ENCODE measurements at places on chromosomes 3 and 15.

DNA sequence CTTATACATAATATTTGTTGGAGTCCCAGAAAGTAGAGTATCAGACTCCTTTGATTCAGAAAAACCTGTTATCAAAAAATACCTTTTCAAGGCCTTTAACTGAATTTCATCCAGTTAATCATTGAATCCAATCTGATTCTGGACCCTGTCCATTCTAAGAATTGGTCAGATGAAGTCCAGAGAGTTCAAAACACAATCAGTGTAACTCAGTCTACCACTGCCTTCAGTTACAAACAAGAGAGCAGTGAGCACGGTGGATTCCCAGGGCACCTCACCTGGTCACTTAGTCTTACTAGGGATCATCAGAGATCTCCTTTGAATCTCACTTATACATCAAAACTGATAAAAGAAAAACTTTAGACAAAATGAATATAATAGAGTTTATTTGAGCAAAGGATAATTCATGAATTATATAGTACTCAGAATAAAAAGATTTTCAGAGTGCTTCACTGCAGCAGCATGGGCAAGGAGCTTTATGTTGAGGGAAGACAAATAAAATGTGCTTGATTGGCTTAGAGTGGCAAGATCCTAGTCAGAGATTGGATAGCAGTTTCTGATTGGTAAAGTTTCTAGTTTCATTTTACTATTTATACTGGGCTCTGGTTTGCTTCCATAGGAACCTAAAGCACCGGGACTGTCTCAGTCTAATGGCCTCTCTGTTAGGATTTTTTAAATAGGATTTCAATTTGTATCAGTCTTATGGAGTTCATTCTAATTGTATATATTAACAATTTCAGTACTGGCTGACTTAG lies 474.9 kb upstream of the GOLIM4 start:
- no peak for DNase-seq

DNA sequence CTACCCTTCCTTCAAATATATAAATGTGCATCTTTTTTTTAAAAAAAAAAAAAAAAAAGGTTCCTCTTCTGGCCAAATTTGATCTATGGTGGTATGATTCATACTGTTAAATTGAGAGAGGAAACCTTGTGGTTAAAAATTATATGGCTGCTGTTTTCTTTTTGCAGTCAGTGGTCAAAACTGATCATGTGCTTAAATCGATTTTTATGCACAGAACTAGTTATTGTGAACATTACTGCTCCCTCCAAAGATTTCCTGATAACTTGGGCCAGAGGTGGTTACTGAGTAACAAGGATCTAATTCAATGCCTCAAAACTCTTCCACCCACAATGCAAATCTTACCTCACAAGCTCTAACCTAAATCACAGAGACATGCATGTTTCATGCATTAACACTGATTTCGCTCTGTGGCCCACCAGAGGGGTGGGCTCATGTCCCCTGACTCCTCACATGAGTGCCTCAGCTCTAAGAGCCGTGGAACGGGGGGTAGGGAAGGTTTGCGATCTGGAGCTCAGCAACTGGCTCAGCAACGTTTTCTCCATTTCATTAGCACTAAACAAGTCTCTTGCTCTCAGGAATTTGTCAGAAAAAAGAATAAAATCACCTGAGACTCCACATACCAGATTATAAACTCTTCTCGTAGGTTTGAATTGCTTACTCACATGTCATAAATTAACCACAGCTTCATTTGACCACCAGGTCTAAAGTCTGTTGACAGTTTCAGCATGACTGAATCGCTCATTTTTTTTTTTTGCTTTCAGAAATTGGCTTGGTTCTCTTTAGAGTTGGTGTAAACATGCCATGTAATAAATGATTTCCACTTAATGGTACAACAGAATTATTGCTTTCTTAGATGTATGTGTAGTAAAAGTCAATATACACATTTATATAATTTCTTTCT lies 280.4 kb downstream of the CD47 start:
- DNase-seq = no peak

DNA sequence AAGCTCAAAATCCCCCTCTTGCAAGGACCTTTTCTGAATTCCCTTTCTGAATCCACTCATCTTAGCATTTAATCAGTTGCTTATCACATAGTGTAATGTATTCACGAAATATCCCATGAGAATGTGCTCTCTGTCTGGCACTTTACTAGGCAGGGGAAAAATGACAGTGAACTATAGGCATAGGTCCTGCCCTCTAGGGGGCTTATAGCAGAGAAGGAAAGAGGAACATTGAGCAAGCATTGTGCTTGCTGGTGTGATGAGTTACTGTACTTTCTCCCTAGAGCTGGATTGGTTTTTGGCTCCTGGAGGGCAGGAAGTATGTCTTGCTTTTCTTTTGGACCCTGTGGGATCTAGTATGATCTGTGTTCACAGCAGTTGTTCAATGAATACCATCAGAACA lies 26.5 kb downstream of the DUOX2 start:
- DNase-seq = no peak

DNA sequence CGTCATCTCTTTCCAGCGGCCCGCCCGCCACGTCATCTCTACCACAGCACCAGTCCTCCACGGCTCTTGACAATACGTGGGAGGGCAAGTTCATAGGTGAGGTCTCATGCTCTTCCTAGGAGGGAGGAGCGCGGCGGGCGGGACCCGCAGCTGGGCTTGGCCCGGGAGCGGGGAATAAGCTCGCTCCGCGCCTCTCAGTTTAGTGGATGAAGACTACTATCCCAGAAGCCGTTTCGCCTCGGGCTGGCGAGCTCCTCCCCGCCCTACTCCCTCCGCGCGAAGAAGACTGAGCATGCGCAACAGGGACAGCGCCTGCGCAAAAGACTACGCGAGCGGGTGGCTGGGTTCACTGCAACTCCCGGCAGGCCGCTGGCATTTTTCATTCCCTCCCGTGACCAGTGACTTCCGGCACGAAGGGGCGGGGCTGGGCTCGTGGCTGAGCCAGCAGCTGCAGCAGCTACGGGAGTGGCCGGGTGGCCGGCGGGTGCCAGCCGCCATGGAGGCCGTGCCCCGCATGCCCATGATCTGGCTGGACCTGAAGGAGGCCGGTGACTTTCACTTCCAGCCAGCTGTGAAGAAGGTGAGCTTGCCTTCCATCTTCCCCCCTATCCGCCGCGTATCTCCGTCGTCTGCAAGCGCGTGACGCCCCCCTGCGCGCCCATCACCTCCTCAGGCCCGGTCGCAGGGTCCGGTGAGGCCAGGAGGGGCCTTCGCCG lies at the start of gene PTPN23:
Gene PTPN23, plus strand, starts transcription at position 421 of the 716 bp plus-strand sequence. Its CDS starts 76 bp downstream, at position 497.
- DNase-seq = peak; percentile 98

DNA sequence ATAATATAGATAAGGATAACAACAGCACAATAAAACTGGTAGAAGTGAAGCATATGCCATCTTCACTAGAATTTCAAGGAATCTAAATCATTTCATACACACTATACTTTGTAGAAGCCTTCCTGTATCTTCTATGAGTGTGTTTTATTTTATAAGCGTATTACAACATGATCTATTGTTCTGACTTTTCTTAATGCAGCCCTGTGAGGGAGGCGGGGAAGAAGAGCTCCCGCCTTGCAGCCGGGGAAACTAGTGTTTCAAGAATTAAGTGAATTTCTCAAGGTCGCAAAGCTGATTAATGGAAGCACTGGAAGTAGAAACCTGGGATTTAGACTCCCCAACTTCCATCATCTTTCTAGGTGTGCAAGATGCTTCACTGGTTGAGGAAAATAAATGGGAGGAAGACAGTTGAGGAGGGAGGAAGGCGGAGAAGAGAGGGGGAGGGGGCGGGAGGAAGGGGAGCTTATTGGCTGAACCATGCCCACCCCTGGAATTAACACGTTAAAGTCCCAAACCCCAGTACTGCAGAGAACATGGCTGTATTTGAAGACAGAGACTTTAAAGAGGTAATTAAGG lies 32.9 kb downstream of the VGLL4 start:
- no peak for DNase-seq

GRCh38 chr3:25177041-25177440 lies 251.0 kb upstream of the RARB start:
- DNase-seq = no peak

DNA sequence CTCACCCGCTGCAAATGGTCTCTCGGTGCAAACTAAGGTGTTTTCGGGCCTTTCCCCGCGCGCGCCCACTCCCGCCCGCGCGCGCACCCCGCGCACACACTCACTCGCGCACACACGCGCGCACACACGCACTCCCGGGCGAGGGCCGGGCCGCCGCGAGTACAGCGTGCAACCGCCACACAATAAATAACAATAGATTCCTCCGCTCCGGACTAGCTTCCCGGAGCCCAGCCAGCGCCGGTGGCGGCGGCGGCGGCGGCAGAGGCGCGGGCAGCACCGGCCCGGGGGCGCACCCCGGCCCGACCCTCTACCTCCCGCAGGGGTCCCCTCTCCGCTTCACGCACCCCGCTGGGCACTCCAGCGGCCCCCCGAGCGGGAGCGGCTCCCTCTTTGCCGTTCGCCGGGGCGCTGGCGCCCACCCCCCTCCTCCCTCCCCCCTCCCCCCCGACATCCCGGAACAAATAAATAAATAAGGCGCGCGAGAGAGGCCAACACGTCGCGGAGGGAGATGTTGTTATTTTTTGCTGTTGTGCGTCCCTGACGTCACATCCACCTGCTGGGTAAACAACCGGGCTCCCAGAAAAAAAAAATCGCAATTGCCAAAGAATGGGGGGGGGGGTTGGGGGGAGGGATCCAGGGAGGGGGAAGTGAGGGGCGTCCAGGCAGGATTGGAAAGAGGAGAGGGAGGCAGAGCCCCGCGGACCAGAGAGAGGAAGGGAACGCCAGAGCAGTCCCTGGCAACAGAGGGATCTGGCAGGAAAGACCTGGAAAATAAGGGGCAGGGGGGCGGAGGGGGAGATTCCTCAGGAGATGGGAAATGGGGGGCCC lies at the start of gene FOXP1:
Gene FOXP1, minus strand, starts transcription at position 163 of the 828 bp plus-strand sequence. CDS start 385,347 bp downstream, outside the sequence.
- DNase-seq = peak; percentile 70

- no peak for DNase-seq
Observed at GRCh38 chr3:133797396-133798105, 8.1 kb upstream of the SRPRB start.

- DNase-seq = no peak
Observed at GRCh38 chr3:17765819-17766472, 23.5 kb upstream of the TBC1D5 start.

DNA sequence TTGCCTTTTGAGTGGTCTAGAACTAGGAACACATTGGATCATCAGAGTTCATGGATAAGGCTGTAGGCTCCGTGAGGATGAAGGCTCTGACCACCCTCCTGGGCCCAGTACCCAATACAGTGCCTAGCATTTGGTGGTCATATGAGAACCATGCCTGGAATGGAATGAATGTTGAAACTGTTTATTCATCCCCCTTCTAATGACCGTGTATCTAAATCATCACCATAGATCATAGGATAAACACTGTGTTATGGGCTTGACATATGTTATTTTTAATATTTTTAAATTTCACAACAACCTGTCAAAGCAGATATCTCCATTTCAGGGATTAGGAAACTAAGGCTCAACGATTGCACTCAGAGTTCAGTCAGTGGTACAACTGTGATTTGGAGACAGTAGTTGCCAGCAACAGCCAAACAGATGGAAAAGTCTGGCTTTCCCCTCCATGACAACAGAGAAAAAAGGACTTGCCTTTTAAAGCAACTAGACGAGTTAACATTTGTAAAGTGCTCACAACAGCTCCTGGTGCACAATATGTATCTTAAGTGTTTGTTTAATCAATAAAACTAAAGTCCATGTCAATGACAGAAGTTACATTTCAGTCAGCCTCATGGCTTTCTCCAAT lies 89.6 kb downstream of the TMEM266 start:
- DNase-seq = no peak

DNA sequence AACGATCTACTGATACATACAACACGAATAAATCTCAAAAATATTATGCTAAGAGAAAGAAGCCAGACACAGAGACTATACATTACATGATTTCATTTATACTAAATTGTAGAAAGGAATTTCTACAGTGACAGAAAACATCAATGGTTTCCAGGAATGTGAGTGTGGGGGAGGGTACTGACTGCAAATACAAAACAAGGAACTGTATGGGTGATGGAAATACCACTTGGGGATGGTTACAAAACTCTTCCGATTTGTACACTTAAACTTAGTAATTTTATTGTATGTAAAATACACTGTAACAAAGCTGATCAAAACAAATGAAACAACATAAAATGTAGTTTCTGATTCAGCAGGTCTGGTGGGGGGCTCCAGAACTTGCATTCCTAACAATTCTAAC lies 45.8 kb upstream of the IP6K2 start:
- no peak for DNase-seq

GRCh38 chr3:33699275-33699674 lies 18.8 kb downstream of the CLASP2 start:
- DNase-seq = no peak

DNA sequence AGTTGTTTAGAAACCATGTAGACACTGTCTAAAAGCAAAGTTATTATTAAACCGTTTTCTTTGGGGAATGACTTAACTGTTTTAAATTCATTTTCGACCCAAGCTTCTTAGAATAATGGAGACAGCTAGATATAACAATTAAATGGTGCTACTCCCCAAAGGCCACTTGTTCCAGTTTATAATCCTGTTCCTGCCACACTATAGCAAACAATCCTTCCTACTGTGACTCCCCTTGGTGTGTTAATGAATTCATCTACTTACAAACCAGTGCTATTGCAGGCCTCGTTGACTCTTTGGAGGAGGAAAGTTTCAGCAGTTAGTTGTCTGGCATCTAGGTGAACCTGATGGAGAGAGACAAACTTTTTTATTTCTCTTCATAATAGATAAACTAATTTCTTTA lies 25.2 kb upstream of the CLSTN2 start:
- no peak for DNase-seq

GRCh38 chr15:58545307-58546065 lies 113.7 kb downstream of the LIPC start:
- DNase-seq = no peak

DNA sequence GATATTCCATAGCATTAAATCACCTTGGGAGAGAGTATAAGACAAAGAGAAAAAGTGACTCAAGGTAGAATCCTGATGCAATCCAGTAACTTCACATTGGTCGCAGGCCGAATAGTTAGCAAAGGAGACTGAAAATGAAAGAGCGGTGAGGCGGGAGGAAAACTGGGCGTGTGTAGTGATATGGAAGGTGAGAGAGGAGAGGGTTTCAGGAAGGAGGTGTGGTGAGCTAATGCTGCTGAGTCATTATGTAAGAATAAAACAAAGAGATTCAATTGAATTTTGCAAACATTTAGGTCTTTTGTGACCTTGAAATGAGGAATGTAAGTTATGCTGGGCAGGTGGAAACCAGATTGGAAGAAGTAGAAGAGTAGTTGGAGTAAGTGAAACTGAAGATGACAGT lies 235.3 kb downstream of the C3orf38 start:
- DNase-seq = no peak

GRCh38 chr3:42368861-42369260 lies 41.5 kb downstream of the LYZL4 start:
- no peak for DNase-seq
